ENCODE measurements at places on chromosomes 13 and 19. TPM values are rescaled to one million over a fixed set of nuclear protein-coding genes. Genes with fewer than 3 reads are reported as not detected.
A peak's percentile ranks its signal among the peaks of the same experiment; 100 is the strongest.

GRCh38 chr13:74593688-74594087 is 459.5 kb upstream of the KLF12 start:
- H3K27ac ChIP-seq = no peak overlapping the region
- no peaks in the 10 kb centered on the region for H3K36me3 ChIP-seq
- H3K4me1 ChIP-seq = no peaks in the 10 kb centered on the region
- H3K27me3 ChIP-seq = no peaks in the 10 kb centered on the region
- no peak overlapping the region for H3K4me3 ChIP-seq

- no peaks in the 10 kb centered on the region for H3K4me1 ChIP-seq
- no peaks in the 10 kb centered on the region for H3K27me3 ChIP-seq
- no peak overlapping the region for H3K4me3 ChIP-seq
- peak; percentile 53 for DNase-seq
Observed at GRCh38 chr19:20482721-20483120, 82.9 kb downstream of the ZNF737 start.

DNA sequence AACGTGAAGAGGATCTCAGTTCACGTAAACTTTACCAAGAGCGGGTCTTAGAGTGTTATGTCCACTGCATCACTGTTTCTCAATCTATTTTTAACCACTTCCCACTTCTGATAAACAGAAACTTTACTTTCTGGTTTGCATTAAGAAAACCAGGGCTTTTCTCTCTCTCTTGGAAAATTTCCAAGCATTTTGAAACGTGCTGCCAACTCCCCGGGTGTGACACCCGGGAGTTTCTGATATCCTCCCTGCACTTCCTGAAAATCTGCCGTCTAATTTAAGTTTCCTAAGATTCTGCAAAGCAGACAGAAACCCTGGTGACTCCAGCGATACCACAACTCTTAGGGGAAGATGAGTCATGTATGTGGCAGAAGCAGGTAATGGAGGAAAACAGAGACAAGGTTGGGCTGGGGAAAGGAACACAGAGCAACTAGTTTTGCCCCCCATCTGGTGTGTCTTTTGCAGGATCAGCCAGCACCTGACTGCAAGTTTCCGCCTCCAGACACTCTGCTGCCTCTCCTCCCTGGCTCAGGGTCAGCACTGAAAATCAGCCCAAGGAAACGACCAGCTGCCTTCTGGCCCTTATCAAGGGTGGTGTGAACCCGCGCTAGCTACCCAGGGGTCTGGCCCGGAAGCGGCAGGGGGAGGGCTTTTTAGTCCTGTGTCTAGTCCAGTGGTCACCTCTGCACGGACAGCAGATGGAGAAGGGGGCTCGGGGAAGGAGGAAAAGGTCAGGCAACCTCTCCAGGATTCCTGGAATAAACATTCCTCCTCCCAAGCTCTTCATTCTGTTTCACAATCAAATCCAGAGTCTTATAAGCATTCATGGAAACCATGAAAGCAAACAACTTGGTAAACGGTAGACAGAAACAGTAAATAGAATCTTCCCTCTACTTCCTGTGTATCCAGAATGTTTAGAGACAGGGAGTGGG is 11.3 kb upstream of the FFAR2 start:
- H3K27ac ChIP-seq = no peak overlapping the region
- peak overlapping the region; percentile 2 for H3K4me3 ChIP-seq
- no peak for DNase-seq
- H3K4me1 ChIP-seq = peaks cover 15% of the 10 kb centered on the region

DNA sequence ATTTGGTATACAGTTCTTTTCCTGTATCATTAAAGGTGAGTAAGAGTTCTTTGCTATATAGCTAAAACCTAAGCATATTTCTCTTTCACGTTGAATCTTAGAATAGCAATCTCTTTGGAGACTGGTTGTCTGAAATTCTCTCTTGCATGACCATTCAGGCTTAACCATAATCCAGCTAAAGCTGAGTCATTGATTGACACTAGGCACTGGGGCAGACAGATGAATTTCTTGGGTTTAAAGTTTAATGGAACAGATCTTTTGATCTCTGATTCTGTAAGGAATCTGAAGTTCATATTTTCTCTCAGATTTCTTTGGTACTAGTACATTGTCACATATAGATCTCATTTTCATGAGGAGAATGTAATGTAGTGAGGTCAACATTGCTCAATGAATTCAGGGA is 397.3 kb upstream of the MIR17HG start:
- H3K4me1 ChIP-seq = no peaks in the 10 kb centered on the region
- H3K36me3 ChIP-seq = no peaks in the 10 kb centered on the region
- no peak for DNase-seq
- H3K27me3 ChIP-seq = no peaks in the 10 kb centered on the region
- H3K27ac ChIP-seq = no peak overlapping the region

Gene NLRP11
- total RNA-seq = 0.11 TPM

DNA sequence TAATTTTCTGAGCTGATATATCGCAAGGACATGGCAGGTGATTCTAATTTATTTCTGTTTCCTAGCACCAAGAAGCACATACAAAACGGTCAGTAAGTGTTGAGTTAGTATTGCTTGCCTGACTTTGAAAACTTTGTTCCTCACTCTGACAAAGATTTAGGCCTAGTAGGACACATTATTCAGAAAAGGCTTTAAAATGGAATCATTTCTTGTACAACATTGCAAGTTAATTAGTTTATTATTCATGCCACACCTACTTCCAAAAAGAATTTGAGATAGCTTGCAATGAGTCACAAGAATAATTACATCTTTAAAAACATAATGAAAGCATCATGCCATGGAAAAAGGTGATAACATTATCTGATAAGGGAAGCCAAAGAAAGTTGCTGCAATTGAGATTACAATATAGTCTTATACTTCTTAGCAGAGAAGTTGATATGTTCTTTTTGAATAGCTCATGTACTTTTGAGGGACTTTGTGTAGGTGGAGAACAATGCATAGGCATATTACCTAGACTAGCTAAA is 474.2 kb downstream of the KLF5 start:
- H3K36me3 ChIP-seq = no peaks in the 10 kb centered on the region
- DNase-seq = no peak
- H3K27me3 ChIP-seq = no peaks in the 10 kb centered on the region

DNA sequence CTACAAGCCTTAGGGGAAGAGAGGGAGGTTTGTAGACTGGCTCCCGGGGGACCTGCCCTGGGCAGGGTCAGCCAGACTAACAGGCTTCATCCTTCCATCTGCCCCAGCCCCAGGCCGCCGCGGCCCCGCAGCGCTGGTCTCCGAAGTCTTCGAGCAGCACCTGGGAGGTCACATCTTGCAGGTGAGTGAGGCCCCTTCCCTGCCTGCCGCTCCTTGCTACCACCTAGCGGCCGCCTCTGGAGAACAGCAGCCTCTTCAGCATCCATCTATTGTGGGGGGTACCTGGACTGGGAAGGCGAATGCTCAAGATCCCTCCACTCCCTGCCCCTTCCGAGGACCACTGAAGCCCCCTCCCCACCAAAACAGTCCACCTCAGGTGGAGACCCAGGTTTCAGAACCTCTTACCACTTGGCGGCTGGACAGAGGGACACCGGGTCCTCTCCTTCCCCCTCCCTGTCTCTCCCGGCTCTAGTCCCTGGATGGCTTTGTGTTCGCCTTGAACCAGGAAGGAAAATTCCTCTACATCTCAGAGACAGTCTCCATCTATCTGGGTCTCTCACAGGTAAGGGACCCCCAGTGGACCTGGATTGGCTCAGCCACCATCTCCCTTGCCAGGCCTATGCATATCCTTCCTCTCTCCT is 12.7 kb downstream of the NPAS1 start:
- H3K36me3 ChIP-seq = no peaks in the 10 kb centered on the region
- H3K27me3 ChIP-seq = peaks cover 12% of the 10 kb centered on the region
- peak; percentile 51 for DNase-seq
- H3K27ac ChIP-seq = no peak overlapping the region

GRCh38 chr19:29422047-29422446 is 103.7 kb upstream of the VSTM2B start:
- no peak for DNase-seq
- H3K4me1 ChIP-seq = no peaks in the 10 kb centered on the region
- H3K36me3 ChIP-seq = no peaks in the 10 kb centered on the region
- no peaks in the 10 kb centered on the region for H3K27me3 ChIP-seq
- H3K27ac ChIP-seq = no peak overlapping the region

GRCh38 chr19:18502246-18502637 is 19.6 kb downstream of the ELL start:
- no peak overlapping the region for H3K27ac ChIP-seq
- H3K4me1 ChIP-seq = peaks cover 97% of the 10 kb centered on the region
- H3K27me3 ChIP-seq = no peaks in the 10 kb centered on the region
- no peak for DNase-seq
- H3K36me3 ChIP-seq = no peaks in the 10 kb centered on the region

Gene TSPAN16
- not detected for total RNA-seq

GRCh38 chr13:71785361-71785760 is 81.6 kb downstream of the DACH1 start:
- H3K27me3 ChIP-seq = no peaks in the 10 kb centered on the region
- no peaks in the 10 kb centered on the region for H3K4me1 ChIP-seq
- no peak overlapping the region for H3K27ac ChIP-seq
- no peaks in the 10 kb centered on the region for H3K36me3 ChIP-seq

Gene IL4I1
- 39.1 TPM for total RNA-seq

GRCh38 chr19:42021185-42021584 is 27.2 kb upstream of the ATP1A3 start:
- H3K27me3 ChIP-seq = peaks cover 7% of the 10 kb centered on the region
- no peaks in the 10 kb centered on the region for H3K4me1 ChIP-seq
- H3K27ac ChIP-seq = no peak overlapping the region
- H3K36me3 ChIP-seq = no peaks in the 10 kb centered on the region
- no peak for DNase-seq

Gene CXCL17
- not detected for total RNA-seq

DNA sequence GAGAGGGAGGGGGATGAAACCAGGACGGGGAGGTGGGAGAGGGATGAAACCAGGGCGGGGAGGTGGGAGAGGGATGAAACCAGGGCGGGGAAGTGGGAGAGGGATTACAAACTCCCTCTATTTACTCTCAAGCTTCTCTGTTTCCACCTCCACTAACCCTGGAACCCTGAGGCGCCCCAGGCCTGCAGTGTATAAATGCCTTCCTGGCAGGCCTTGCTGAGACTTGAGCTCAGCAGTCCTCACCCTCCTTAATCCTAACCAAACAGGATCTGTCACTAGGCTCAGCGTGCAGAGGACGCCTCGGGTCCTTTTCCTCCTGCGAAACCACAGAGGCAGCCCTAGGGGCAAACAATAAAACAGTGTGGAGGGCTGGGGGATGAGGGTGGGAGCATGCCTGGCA is 32.1 kb upstream of the OR1M1 start:
- no peak overlapping the region for H3K27ac ChIP-seq
- H3K4me3 ChIP-seq = no peak overlapping the region
- no peaks in the 10 kb centered on the region for H3K36me3 ChIP-seq
- no peaks in the 10 kb centered on the region for H3K27me3 ChIP-seq
- no peaks in the 10 kb centered on the region for H3K4me1 ChIP-seq

- H3K27ac ChIP-seq = no peak overlapping the region
- no peaks in the 10 kb centered on the region for H3K36me3 ChIP-seq
- no peaks in the 10 kb centered on the region for H3K4me1 ChIP-seq
- H3K27me3 ChIP-seq = no peaks in the 10 kb centered on the region
- DNase-seq = no peak
Observed at GRCh38 chr13:43316946-43317353, 293.6 kb downstream of the DNAJC15 start.

DNA sequence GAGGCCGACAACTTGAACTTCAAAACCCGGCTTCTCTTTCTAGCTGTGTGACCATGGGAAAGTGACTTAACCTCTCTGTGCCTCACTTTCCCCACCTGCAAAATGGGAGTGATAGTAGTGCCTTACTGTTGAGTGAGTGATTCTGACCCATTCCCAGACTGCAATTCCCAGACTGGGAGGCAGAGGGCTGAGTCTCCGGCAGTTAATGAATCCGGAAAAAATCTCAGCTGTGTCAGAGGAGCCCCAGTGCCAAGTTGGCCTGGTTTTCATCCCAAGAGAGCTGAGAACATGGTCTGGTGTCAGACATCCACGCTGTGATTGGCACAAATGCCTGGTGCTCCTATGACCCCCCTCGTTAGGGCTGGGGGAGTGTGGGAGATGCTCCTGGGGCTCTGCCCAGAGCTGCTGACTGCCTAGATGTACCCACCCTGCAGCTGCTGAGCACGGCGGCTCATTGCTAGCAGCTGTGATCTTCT is 50.0 kb downstream of the PIN1 start:
- no peak overlapping the region for H3K4me3 ChIP-seq
- no peak for DNase-seq
- no peaks in the 10 kb centered on the region for H3K27me3 ChIP-seq
- H3K4me1 ChIP-seq = no peaks in the 10 kb centered on the region
- H3K27ac ChIP-seq = no peak overlapping the region
- H3K36me3 ChIP-seq = no peaks in the 10 kb centered on the region
